ENCODE measurements at places on chromosomes 12 and 14.

DNA sequence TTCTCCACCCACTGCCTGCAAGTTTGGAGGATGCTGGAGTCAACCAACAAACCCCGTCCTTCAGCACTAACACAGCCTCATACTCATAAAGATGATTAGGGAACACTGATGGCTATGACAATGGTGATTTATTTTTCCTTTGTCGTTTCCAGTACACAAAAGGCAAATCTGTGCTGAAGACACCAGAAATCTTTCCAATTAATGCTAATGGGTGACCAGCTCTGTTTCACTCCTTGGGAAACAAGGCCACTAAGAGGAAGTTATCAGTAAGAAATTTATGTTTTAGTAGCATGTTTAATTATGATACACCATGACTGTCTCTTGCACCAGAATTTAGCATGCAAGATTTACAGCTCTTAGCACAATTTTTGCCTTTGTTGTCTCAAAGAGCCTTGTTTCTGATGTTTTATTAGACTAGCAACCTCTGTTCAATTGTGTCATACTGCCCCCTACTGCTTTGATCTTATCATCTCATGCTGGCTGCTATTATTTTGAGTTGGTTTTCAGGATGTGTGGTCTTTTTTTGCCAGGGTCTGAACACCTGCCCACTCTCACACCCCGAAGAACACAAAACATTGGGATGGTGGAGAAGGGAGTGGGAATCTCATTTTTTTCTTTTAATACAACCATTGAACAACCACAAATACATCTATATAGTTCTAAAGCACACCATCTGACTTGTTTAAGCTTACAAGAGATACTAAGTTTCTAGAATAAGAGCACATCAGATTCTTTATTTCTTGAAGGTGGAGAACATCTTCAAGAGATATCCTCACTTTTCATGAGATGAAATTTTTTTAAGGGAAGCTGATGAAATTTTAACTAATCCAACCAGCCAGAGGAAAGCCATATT lies 160.9 kb downstream of the SPTSSA start:
- DNase-seq, result no peak

GRCh38 chr14:40219032-40219431 lies 786.8 kb upstream of the FBXO33 start:
- no peak for DNase-seq

DNA sequence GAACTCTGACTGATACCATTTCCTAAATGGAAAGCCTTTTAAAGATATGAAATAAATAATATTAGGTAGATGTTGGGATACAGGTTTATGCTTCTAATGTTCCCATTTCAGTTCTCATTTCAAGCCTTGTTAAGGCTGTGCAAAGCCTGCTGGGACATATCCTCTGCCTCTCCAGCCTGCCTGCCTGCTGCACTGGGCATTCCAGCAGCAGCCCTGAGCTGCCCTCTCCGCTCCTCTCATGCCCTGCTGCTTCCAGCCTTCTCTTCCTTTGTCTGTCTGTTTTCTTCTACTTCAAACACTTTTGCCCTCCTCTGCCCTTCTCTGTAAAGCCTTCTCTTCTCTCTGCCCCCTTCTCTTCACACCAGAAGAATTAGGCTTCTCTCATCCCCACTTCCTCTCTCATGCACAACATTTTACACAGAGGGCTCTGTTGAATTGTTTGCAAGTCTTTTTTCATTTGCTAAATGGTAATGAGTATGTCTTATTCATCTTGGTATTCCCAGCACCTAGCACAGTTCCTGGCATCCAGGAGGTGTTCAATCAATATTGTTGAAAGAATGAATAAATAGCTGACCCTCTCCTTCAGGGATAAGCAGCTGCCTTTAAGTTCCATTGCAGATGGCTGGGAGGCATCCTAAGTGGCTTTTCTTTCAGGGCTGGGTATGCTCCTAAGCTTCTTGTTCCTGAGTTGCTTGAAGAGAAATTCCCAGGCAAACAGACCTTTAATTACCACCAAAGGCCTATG lies 292.3 kb downstream of the TMEM117 start:
- DNase-seq, result no peak

DNA sequence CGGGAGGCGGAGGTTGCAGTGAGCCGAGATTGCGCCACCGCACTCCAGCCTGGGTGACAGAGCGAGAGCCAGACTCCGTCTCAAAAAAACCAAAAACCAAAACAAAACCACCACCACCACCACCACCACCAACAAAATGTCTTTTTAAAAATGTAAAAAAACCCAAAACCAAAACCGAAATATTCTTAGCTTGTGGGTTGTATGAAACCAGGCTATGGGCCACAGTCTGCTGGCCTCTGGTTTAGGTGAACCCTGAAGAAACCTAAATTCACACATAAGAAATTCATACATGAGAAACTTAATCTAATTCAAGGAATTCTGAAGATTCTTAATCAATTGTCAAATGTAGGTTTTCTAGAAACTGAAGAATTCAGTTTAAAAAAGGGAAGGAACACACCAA lies 37.6 kb downstream of the INSM2 start:
- no peak for DNase-seq

GRCh38 chr14:62501021-62501750 lies 544.1 kb downstream of the KCNH5 start:
- DNase-seq, result no peak

GRCh38 chr12:47190271-47190750 lies 110.6 kb upstream of the AMIGO2 start:
- DNase-seq, result no peak

DNA sequence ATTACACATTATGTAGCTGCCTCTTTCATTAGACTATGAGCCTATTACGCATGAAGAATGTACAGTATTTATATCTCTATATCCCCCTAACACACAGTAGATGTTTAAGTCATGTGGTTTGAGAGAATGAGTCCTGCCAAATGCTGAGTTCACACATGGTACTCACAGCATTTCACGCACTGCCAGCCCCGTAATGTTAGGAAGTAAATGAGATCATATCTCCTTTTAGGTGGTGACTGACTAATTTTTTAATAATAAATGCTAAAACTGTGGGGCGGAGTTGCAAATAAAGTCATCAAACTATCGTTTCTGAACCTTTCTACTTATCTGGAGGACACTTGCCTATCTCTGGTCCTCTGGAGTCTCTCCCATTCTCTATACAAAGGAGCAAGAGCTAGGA lies 343.8 kb downstream of the ADAMTS20 start:
- DNase-seq, result no peak

- DNase-seq, result no peak
These were observed 198.0 kb downstream of the CACNA1C start for GRCh38 chr12:2250797-2251196.

DNA sequence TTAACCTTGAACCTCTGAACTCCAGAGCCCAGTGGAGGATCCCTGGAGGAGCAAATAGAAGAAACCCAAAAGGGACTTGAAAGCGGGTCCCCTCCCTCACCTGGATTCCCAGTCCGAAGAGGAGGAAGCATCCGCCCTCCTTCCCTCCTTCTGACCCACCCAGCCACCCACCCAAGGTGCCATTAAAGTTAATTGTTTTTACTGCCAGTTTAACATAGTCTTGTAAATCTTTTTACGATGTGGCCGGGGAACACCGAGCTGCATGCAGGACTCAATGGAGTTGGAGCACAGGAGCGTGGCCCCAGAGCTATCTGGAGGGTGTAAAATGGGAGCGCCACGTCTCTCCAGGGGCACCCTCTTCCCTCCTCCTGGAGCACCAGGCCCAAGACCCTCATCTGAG lies 49.9 kb upstream of the TBX3 start:
- DNase-seq, result no peak

DNA sequence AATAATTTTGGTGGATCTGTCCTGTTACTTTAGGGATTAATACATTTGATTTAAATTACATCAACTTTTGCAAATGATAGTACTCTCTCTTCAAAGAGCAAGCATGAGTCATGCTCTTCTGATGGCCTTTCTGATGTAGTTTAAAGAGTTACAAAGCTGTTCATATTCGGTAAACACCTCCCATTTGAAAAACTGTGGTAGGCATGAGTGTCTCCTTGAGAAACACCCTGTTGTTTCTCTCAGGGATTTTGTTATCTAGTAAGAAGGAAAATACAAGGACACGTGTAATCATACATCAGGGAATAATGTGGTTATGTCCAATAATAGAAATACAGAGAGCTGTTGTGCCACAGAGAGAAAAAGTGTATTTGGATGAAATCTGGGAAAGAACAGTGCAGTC lies 53.3 kb upstream of the E2F7 start:
- DNase-seq, result no peak

Measured in HS-5 (cell line).